Eye (tissue), 1 donor: ENCODE measurements at places on chromosomes 6 and 20.
A peak's percentile ranks its signal among the peaks of the same experiment; 100 is the strongest.

DNA sequence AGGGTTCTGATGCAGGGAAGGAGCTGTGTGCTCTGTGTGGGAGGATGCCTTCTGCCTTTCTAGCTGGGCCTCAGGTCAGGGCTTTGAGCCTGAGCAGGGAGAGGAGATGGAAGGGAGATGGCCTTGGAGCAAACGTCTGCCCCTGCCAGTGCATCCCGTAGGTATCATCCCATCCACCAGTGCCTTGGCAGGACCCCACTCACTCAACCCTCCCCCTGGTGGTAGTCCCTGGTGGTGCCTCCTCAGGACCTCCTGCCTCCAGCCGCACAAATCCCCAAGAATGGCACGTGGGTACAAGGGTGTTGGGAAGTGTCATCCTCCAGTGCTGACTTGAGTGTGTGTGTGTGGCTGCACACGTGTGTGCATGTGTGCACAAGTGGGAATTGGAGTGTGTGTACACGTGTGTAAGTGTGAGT is 23.1 kb upstream of the MICB start:
- DNase-seq: no peak

GRCh38 chr20:7437311-7437710 is 502.9 kb downstream of the HAO1 start:
- no peak for DNase-seq

GRCh38 chr6:5670811-5671561 is 335.7 kb downstream of the NRN1 start:
- peak; percentile 50 for DNase-seq

DNA sequence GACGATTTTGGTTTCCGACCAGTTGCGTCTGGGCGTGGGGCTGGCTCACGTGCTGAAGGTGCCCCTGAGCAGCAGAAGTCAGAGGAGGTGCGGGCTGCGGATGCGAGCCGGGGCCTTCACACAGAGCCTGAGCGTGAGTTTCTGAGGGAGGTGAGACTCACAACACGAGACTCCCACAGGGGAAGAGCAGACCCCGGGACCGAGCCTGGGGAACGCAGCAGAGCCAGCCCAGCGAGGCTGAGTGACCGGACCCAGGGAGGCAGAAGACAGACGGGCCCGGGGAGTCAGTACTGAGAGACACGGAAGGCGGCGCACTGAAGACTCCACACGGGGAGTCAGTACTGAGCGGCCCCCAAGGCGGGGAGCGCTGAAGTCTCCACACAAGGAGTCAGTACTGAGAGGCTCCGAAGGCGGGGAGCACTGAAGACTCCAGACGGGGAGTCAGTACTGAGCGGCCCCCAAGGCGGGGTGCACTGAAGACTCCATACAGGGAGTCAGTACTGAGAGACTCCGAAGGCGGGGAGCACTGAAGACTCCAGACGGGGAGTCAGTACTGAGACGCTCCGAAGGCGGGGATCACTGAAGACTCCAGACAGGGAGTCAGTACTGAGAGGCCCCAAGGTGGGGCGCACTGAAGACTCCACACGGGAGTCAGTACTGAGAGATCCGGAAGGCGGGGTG is 77.8 kb downstream of the DLL1 start:
- no peak for DNase-seq

GRCh38 chr6:5412663-5413062 is 151.3 kb downstream of the FARS2 start:
- DNase-seq: no peak

- no peak for DNase-seq
Measured at GRCh38 chr6:159971341-159972178, 2.7 kb downstream of the IGF2R start.

GRCh38 chr6:44222486-44223318 is 693 bp upstream of the SLC29A1 start:
- peak; percentile 41 for DNase-seq

GRCh38 chr6:122869437-122870024 is 80.5 kb downstream of the SMPDL3A start:
- peak; percentile 74 for DNase-seq

DNA sequence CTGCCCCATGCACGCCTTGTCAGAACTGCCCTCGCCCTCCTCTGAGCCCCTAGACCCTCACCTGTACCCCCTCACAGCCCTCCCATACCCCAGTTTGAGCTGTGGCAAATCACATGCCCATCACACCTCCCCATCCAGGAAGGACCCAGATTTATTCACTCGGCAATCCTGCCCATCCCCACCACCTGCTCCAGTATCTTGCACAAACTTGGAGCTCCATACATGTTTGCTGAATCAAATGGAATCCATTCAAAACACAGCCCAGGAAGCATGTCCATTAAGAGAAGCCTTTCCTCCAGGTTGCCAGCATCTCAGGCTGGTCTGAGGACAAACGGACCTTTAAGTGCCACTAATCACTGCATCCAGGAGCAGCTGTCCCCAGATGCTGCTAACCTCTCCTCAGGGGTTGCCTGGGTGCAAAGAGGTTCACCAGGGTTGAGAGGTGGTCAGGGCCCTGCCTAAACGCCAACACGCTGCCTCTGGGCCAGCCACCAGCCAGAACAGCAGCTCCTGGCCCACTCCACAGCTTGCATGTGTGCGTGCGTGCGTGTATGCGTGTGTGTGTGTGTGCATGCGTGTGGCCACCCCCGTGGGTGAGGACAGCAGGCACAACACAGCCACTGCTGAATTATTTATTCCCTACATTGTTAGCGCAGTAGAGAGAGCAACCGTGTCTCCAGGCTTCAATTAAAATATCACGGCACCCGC is 31.0 kb downstream of the GRM4 start:
- DNase-seq: peak; percentile 74

- DNase-seq: no peak
Measured at GRCh38 chr6:65776332-65776731, 69.3 kb upstream of the EYS start.

GRCh38 chr6:139522511-139523220 is 148.2 kb upstream of the CITED2 start:
- no peak for DNase-seq

- no peak for DNase-seq
Measured at GRCh38 chr20:62832951-62833391, 16.1 kb downstream of the COL9A3 start.

DNA sequence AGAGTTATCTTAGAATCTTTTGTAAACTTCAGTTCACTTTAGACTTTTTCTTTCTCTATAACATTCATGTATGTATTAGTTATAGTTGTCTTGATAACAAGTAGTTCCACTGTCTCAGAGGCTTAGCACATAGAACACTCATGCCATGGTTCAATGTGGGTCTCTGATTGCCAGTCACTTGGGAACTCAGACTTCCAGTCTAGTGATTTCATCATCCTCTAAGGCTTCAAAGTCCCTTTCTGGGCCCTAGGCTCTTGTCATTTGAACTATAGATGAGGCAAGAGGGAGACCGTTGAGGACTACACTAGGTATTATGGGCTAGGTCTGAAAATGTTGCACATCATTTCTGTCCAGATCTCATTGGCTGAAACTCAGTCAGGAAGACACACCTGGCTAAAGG is 8.4 kb upstream of the EEF1E1 start:
- DNase-seq: no peak

- DNase-seq: no peak
Measured at GRCh38 chr6:13044896-13045295, 283.4 kb downstream of the TBC1D7 start.

- DNase-seq: peak; percentile 80
Measured at GRCh38 chr20:49567421-49568277, at the start of gene PTGIS. Gene PTGIS (minus strand): TSS chr20:49568137. CDS start chr20:49568116, 21 bp downstream.

DNA sequence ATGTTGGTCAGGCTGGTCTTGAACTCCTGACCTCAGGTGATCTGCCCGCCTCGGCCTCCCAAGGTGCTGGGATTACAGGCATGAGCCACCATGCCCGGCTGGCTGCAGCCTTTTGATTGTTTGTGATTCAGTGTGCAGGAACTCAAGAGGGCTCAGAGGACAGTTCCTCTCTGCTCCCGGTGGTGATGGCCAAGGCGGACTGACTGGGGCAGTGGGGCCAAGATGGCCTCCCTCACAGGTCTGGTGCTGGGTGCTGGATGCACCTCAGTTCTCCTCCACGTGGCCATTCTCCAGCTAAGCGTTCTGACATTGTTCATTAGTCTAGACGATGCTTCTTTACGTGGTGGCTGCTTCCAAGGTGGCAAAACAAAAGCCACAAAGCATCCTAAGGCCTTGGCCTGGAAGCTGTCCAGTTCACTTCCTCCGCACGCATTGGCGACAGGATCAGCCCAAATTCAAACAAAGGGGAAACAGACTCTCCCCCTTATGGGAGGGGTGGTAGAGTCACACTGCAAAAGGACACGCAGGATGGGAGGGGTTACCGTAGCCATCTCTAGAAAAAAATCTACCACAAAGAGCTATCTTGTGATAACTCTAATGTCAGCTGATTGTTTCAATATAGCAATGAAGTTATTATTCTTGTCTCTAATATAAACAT is 146.9 kb downstream of the FOXC1 start:
- DNase-seq: no peak

DNA sequence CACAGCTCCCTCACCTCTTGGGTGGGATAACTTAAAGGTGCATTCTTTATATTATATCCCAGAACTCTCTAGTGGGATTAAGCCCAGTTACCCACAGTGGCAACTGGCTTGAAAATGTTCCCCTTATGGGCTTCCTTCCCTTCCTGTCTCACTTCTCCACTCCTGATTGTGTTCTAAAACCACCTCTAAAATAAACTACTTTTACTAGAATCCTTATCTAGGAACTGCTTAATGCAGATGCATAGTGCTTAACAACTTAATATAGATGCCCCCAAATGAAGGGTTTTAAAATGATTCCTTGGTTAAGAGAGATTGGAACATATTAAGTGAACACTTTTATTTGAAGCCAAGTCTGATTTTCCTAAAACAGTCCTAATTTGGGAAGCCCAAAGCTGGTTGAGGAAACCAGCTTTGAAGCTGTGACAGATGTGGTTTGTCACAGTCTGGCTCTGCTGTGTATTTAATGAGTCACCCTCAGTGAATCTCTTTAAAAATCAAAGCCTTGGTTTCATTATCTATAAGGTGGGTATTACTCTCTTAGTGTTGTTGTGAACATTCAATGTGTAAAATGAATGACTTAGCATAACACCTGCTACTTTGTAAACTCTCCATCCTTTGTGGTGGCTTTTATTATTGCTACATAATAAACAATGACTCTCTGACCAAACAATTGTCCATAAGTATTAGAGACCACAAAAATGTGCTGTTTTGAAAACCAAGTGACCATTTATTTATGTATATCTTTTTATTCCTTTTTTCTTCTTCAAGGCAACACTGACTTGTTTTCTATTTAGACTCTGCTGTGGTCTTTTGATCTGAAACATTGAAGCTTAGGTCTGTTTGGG is 24.4 kb downstream of the PLCB1 start:
- no peak for DNase-seq

DNA sequence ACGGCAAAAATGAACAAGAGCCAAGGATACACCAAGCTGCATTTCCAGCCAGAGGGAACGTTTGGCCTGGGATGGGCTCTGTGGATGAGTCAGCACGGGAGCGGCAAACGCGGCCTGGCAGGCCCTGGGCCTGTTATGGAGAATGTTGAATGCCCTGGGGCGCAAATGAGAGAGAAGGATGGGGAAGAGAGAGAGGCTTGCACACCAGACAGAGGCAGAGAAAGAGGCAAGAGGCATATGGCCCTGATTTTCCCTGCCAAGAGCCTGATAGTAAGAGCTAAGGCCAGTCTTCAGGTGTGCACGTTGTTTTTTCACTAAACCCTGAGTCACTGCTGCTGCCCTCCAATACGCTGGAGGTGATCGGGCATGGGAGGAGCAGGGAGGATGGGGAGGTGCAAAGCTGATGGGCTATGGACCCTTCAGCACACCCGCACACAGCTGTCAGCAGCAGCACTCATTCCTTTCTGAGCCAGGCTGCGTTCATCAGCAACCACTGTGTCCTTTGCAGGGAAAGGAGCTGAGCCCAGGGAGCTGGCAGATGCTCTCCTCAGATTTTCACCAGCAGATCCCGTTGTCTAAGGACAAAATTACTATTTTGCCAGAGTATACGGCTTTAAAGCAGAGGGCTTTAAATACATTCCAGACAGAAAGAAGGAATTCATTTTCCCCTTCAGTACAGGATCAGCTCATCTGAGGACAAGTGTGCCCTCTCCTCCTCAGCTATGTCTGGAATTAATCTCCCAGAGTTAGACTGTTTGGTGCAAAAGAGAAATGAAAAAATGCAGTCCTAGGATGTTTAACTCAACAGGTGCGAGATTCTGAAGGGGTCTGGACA is 61.7 kb upstream of the SLC22A23 start:
- DNase-seq: peak; percentile 52

- no peak for DNase-seq
Measured at GRCh38 chr6:165872311-165872710, 209.3 kb upstream of the PDE10A start.

DNA sequence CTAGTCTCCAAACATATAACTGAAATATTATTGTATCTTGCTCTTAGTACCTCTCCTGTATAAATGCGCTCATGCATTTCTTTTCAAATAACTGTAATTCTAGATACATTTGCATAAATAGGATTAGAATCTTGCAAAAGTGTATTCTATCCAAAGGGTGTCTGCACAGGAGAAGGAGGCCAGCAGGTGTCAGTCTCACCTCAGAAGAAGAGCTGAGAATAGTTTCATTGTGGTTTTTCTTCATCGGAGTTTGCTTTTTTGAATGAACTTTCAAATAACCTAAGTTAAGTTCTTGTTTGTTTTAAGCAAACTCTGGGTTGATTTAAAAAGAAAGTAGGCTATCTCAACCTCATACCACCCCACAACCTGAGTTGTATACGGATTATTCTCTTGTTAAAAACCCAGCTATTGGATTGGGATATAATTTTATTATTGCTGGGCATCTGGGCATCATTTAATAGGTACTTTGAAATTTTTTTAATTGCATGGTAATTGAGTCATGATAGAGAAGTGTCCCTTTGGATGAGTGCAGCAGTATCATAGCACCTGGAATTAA is 125.0 kb upstream of the MLIP start:
- peak; percentile 82 for DNase-seq

- DNase-seq: peak; percentile 53
Measured at GRCh38 chr20:37980383-37980782, 52.9 kb downstream of the TTI1 start.

- DNase-seq: no peak
Measured at GRCh38 chr6:120604510-120604909, 729.8 kb downstream of the TBC1D32 start.

GRCh38 chr6:22943327-22943726 is 374.0 kb downstream of the HDGFL1 start:
- DNase-seq: no peak
